CD4-positive, alpha-beta T cell treated with Interleukin-2 at 100 ng/mL for 4 hours (primary cell): ENCODE measurements at places on chromosomes 11 and 22.

DNA sequence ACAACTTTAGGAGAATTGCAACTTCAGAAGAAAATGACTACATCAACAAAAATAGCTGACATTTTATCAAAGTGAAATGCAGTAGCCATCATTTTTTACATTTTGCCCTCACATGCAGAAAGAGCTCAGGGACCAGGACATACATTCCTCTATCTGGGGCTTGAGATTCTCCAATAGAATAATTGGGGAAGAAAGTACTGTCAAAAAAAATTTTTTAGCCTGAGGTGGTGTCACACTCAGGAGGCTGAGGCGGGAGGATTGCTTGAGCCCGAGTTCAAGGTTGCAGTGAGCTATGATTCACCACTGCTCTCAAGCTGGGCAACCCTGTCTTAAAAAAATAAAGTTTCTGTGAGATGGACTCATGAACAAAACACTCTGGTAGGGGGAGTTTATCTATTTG lies 32.2 kb upstream of the DEPDC7 start:
- no peak for DNase-seq

DNA sequence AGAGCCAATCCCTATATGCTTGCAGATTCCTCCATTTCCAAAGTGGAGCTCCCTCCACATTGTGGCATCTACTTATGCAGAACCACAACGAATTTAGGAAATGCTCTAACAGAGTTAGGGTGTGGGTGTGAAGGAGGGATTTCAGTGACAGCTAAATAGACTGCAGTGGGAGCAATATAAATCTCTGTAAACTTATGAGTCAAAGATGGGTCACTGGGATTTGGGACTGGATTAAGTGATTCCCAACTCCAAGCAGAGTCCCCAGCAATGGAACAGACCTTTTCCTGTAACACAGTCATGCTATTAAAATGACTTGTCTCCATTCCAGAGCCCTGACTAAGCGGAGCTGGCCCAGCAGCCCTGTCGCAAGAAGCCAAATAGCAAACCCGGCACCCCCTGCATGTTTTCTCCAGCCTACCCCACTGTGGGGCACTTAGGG lies 36.6 kb downstream of the RPL27A start:
- no peak for DNase-seq

DNA sequence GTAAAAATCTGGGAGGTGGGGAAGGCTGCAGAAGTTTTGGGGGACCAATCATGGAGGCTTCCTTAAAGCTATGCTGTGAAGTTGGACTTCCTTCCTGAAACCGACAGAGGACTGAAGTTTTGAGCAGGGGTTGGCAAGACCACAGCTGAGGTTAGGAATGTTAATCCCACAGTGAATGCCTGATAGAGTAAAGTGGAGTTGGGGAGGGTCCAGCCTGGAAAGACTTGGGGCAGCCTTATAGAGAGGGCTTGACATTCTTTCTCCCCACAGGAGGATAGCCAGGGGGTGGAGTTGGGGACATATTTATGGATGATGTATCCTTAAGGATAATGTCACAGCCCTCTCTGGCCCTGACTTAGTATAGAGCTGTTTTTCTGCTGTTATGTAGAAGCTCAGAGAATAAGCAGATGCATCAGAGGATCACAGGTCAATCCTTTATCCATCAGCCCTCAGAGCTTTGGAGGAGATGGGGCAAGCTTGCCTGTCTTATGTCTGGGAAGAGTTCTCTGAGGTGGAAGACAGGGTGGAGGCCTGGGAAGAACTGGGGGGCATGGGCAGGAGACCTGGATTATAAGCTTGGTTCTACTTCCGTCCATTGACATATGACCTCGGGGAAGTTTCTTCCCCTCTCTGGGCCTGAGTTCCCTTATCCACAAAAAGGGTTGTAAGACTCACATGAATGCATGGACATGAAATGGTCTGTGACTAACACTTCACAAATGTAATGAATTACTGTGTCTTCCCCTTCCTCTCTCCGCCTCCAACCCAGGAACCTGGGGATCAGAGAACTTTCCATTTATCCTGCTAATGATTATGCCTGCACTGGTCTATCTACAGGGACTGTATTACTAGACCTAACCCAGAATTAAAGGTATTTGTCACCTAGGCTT lies 317.8 kb downstream of the MIAT start:
- no peak for DNase-seq

DNA sequence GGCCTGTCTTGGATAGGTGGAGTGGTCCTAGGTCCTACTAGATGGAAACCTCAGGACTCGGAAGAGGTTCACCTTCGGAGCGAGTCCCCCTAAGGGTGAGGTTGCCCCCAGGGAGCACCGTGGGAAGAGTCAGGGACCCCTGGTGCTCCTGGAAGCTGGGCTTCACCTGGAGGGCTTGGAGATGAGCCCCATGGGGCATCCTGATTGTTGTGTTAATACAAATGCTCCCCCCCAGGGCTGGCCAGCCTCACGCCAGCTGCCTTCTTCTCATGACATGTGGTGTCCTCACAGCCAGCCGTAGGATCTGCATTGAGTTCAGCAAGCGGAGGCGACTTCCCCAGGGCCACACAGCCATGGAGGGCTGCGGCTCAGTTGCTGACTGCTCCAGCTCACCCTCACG lies 1487.5 kb downstream of the BRD1 start:
- no peak for DNase-seq

- no peak for DNase-seq
Observed at GRCh38 chr11:13661074-13661623, 7.3 kb upstream of the FAR1 start.

DNA sequence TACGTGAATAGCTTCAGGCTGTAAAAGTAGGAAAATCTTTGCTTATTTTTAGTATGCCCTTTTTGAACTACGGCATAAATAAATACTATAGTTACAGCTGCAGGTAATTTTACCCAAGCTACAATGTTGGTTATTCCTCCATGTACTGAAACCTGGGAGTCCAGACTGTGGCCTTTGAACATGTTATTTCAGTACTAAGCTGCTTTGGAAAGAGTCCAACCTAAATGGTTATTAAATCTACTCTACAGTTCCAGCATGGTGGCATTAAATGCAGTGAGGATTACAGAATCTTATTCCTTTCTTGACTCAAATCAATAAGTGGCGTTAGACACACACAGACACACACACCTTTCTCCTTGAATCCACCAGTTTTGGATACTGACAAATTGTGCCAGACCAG lies 165.1 kb downstream of the MSANTD4 start:
- no peak for DNase-seq
